Panc1 (cell line): ENCODE measurements at places on chromosomes 3 and 15. TPM values are rescaled to one million over a fixed set of nuclear protein-coding genes. Genes with fewer than 3 reads are reported as not detected.

CHCHD4 gene
- total RNA-seq: 13.8 TPM

CADM2 gene
- total RNA-seq: 0.64 TPM

IQCF5 gene
- not detected for total RNA-seq

MYEF2 gene
- 71.3 TPM for total RNA-seq

DNA sequence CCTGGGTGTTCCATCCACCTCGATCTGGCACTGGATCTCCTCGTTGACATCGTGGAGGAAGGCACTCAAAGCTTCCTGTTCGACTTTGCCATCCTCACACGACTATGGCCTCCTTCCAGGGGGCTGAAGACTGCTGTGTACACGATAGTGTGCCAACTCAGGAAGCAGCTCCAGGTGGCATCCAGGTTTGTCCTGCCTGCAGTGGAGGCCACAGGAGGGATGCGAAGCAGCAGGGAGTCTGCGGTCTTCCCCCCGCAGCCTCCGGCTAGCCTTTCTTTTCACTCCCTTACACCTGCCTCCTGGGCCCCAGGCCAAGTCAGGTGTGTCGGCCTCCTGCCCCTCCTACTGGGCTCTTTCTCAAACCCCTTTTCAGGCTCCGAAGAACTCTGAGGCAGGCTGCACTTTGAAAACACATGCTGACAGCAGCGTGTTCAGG lies 32.2 kb downstream of the SYNM start:
- no peak for DNase-seq

DNA sequence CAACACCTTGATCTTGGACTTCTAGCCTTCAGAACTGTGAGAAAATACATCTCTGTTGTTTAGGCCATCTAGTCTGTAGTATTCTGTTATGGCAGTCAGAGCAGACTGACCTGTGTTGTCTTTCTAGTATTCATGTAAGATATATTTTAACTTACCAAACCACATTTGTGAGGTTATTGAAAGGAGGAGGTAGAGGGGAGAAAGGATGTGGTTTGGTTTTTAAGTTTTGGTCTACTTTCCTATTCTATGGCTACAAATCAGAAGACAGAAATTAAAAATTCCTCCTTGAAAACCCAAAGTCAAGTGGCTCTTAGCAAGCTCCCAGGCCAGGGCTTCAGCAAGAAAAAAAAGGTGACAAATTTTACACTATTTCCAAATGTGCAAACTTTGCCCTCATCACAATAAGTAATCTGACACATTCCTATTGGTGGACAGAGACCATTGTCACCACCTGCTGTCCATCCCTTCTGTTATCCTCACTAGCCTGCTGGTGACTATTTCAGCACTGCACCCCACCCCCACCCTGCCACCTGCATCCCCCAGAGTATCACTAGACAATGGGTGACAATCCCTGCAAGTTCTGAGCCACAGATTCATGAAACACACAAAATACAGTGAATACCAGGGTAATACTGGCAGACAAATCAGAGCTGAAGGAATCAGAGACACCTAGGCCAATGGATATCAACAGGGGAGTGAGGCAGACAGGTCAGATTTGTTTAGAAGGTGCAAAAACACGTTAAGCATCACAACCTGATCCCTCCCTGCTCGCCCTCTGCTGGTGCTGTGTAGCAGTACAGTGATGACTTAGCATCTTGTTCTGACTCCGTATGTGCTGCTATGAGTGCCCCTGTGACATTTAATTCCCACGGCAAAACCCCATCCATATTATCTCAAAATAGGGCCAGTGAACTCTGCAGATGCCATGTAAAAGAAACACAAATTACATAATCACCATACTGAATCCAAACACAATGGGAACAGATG lies 79.0 kb upstream of the DCLK3 start:
- DNase-seq: peak; percentile 2

DNA sequence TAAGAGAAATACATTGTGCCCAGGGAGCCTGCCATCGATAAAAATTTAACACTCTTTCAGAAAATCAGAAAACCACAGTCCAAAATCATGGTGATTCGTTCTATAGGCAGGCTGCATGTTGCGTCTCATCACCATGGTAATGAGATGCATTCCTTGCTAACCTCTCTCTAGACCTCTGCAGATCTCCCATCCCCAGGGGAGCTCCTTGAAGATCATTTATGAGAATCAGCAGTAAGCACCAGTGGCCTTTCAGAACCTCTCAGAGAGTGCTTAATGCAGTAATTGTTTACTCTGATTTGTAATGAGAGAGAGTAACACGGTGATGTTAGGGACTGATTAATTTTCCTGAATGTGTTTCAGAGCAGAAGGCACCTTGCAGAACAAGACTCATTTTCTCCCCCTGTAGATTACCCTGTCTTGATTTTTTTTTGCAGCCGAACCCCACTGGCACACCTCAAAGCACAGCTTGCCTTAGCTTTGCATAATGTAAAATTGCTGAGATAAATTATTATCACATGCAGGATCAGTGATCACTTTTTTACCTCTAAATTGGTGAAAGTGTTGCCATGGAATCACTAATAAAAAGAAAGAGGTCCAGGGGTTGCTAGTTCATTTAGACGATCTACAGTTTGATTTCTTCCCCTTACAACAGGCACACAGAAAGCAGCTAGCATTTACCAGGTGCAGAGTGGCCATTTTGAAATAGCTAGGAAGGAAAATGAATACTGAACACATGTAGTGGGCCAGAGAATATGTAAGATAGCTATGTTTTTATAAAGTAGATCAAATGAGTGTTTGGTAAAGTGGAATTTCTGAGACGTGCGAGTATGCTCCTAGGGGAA lies 98.9 kb upstream of the CHL1 start:
- DNase-seq: no peak

GRCh38 chr3:126607214-126607908 lies 47.6 kb downstream of the TXNRD3 start:
- no peak for DNase-seq

DNA sequence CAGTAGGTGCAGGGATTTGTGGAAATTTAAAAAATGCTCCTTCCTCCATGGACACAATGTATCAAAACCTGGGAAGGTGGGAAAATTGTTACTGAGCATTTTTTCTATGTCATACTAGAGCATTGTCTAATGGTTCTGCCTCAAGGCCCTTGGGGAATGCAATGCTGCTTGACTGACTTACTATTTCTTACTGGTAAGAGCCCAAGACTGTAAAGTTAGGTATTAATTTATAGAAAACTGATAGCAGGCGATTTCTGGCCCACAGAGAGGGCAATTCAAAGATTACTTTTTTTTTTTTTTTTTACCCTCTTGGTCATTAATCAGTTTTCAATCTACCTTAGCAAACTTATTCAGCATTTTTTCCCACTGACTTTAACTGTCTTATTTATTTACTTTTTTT lies 38.5 kb upstream of the MRPL3 start:
- no peak for DNase-seq

- no peak for DNase-seq
Observed at GRCh38 chr3:10542518-10542917, 37.1 kb upstream of the ATP2B2 start.

DNA sequence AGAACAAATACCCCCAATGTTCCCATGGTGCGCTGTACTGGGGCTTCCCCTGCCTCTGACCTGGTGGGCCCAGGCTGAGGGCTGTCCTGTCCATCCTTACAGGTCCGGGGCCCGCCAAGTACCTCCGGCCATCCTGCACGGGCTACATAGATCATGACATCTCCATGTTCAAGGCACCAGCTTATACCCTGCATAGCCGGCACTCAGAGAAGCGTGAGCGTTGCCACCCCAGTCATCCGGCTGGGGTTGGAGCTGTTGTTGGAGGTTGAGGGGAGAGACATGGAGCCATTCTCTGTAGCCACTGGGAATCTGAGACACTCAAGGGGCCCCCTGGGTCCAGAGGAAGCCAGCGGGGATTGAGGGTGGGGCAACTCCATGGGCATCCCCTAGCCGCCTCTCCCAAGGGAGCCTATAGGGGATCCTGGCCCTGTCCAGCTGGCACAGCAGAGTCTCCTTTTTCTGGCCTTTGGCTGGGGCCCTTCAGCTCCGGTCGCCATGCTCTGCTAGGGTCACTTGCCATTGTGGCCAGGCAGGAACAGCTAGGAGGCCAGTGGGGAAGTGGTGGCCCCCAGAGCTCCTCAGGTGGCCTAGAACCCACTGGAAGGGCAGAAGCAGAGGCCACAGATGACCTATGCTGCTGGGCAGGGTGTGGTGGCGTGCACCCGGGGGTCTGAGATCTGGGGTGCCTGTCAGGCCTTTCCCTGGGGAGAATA lies 12.5 kb upstream of the CSPG4 start:
- DNase-seq: no peak

GRCh38 chr3:39515681-39516441 lies 48.4 kb downstream of the MOBP start:
- DNase-seq: no peak

GRCh38 chr15:69018951-69019350 lies 4.5 kb downstream of the NOX5 start:
- DNase-seq: no peak
